ENCODE measurements at places on chromosomes 7 and 10.

DNA sequence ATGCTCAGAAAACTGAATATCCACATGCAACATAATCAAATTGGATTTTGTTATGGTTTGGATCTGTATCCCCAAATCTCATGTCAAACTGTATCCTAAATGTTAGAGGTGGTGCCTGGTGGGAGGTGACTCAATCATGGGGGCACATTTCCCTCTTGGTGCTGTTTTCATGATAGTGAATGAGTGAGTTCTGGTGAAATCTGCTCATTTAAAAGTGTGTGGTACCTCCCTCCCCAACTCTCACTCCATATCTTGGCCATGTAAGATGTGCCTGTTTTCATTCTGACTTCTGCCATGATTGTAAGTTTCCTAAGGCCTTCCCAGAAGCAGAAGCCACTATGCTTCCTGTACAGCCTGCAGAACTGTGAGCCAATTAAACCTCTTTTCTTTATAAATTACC, 239.6 kb upstream of the KLF14 start:
- DNase-seq: no peak

GRCh38 chr10:86261470-86261869, 105.1 kb downstream of the GRID1 start:
- no peak for DNase-seq

DNA sequence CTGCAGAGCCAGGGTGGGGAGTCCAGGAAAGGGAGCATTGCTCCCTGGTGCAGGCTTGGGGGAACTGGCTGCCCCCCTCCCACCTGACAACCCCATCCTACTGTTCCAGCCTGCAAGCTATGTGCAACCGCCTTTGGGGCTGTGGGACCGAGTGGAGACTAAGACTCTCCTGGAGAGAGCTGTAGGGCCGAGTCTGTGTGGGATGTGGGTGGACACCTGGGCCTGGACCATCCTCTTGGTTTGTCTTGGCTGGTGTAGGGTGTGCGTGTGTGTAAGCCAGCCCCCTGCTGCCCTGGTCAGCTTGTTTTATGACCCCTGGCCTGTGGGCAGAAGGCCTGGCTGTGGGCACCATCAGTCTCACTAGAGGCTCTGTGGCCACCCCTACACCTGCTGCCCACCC, 1.6 kb upstream of the RAMP3 start:
- no peak for DNase-seq

GRCh38 chr10:812787-813186, 118.7 kb downstream of the LARP4B start:
- no peak for DNase-seq

DNA sequence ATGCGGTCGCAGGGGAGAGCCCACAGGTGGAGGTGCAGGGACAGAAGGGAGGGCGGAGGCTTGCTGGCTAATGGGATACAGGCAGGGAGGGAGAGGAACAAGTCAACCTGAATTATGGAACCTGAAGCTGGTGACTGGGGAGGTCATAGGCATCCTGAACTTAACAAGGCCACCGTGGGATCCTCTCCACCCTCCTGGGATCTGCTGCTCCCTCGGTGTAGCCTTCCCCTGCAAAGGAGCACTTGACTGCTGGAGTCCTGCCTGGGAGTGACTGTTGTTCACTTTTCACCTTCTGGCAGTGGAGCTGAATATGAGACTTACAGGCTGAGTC, 223.1 kb downstream of the GFRA1 start:
- no peak for DNase-seq

GRCh38 chr7:66348959-66349358, 143.8 kb downstream of the TPST1 start:
- DNase-seq: no peak

GRCh38 chr7:98399462-98399861, 1.4 kb downstream of the BAIAP2L1 start:
- DNase-seq: no peak

- DNase-seq: no peak
These were observed 6.0 kb upstream of the CUEDC2 start for GRCh38 chr10:102438374-102438773.

GRCh38 chr10:19014498-19014897, 34.1 kb upstream of the MALRD1 start:
- no peak for DNase-seq

GRCh38 chr10:61842755-61843497, 58.6 kb upstream of the ARID5B start:
- DNase-seq: no peak

- DNase-seq: no peak
These were observed 37.0 kb downstream of the FAM20C start for GRCh38 chr7:229184-229964.

DNA sequence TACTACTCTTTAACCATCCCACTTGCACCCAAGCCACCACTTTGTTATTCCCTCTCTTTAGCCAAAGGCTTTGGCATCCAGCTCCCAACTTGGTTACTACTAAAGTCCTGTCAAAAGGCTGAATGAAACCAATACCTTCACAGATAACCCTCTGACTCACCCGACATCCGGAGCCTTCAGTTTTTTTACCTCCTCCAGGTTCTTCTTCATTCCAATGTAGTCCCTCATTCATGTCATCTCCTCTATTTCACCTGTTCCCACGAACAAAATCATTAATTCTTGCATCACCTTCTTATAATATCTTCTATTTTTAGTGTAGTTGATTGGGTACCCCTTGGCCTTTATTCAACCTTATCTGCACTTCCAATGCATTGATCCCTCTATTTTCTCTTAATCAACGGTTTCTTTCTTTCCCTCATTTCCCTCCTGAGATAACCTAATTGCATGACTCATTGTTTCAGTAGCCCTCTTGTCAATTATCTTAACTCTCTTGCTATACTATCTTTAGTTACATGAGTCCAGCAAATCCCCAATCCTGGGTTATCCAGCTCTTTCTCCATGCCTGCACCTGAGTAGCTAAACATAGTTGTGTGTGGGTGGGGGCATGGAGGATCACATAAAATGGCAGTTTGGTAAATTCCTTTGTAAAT, 87.2 kb upstream of the COL1A2 start:
- no peak for DNase-seq

DNA sequence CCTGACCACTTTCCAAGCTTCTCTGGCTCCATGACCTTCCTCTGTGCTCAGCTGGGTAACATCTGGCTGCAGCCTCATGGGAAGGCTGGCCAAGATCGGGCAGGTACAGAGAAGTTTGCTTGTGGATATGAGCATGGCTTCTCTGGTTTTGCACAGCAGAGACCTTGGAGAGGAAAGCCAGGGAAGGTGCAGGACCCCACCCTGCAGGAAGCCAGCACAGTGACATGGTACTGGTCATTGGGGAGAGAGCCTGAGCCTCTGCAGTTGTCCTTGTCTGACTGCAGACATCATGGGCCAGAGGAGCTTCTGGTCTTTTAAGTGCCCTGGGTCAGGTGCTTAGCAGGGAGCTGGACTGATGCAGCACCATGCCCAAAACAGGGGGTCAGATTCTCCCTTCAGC, 70.6 kb upstream of the LEP start:
- no peak for DNase-seq

- no peak for DNase-seq
These were observed 226.7 kb downstream of the EXOC4 start for GRCh38 chr7:133479456-133480065.

- no peak for DNase-seq
These were observed 36.8 kb downstream of the RGS10 start for GRCh38 chr10:119505588-119506315.
